ENCODE measurements at places on chromosomes 1 and 21.
A peak's percentile ranks its signal among the peaks of the same experiment; 100 is the strongest.

DNA sequence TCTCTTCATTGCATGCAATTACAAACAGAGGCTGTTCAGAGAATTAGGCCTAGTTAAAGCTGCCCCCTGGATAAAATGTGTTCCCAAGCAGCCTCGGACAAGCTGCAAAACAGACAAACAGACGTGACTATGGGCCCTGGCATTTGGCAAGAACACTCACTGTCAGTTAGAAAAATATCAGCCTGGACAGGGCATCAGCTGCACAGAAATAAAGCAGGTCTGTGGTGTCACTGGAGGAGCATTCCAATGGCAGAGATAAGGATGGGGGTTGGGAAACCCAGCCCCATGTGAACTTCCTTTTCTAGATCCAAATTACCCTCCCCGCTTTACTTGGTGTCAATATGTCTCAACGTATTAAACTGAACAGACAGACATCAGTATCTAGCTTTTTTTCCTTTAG lies 177.1 kb downstream of the GPATCH2 start:
- DNase-seq = no peak

GRCh38 chr1:2405588-2406295 lies 6.6 kb downstream of the PEX10 start:
- DNase-seq = no peak

- DNase-seq = no peak
Measured at GRCh38 chr1:65166572-65167305, 18.7 kb downstream of the AK4 start.

GRCh38 chr1:111591937-111592336 lies 27.7 kb upstream of the RAP1A start:
- DNase-seq = no peak

- no peak for DNase-seq
Measured at GRCh38 chr1:46525253-46525983, 26.0 kb downstream of the KNCN start.

DNA sequence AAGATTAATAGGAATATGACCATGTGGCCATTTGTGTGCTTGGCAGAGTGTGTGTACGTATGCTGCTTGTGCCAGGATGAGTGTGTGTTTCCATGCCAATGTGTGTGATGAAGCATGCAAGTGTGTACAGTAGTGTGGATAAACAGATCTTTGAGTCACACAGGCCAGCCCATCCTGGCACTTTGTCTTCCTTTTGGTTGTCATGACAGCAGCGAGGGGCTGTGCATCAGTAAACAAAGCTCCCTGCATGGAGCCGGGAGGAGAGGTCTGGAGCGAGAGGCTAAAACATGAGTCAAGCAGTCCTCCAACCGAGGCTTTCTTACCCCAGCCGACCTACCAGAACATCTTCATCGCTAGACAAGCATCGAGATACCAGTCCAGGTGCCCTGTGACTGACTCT lies 221.2 kb downstream of the CACNA1E start:
- DNase-seq = no peak

GRCh38 chr1:160862203-160863060 lies at the start of gene CD244:
Gene CD244, minus strand, starts transcription at chr1:160862887. Its CDS starts 210 bp downstream, at chr1:160862677.
- peak; percentile 23 for DNase-seq

- no peak for DNase-seq
Measured at GRCh38 chr1:182348961-182349747, 42.4 kb downstream of the GLUL start.

DNA sequence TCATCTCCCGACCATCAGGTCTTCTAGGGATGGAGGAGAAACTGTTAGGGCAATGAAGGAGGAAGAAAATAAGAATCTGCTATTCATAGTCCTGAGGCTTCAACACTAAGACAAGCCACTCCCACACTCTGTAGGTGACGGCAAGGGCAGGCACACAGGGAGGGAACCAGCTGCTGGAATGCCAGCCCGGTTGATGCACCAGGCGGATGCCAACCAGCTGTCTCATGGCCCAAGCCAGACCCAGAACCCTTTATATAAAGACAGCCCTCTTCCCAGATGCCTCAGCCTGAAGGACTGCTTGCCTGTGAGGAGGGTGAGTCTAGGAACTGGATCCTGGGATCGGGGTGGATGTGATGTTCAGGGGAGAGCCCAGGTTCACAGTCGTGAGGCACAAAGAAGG lies at the start of gene KPRP:
TSS of gene KPRP (plus strand) at position 279 of the 400 bp plus-strand sequence. CDS start 1,564 bp downstream, outside the sequence.
- no peak for DNase-seq

GRCh38 chr21:42475526-42476387 lies 20.3 kb downstream of the RSPH1 start:
- DNase-seq = no peak

DNA sequence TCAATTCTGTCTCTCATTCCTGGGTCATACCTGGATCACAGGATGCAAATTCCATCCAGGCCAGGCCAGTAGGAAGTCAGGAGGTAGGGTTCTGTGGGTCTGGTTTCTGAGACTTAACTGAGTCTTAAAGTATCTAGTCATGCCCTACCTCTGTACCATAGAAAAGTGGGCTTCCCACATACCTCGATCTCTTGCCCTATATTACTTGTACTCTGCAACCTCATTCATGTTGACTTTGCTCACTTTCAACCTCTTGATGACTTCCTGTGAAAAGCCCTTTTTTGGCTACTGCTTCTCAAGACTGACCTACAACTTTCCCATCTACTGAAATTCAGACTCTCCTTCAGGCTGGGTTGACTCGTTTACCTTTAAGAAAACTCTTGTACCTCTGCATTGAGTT lies 128.9 kb upstream of the C8B start:
- no peak for DNase-seq

GRCh38 chr1:17023102-17023501 lies 11.4 kb upstream of the ATP13A2 start:
- DNase-seq = peak; percentile 44

DNA sequence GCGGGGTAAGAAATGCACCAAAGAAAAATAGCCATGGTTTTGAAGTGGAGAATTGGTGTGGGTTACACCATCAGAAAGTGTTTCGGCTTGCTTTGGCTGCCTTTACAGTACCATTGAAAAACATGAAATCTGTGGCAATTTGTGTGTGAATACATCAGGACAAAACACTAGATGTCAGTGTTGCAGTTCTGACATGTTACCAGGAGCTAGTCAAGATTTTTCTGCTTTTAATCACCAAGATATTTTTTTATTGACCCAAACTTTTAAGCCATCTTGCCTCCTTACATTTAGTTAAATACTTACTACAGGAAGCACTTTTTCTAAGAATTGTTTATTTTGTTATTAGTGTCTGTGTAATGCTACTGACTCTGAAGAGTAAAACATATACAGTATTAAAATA lies 14.3 kb downstream of the RRP15 start:
- DNase-seq = no peak

DNA sequence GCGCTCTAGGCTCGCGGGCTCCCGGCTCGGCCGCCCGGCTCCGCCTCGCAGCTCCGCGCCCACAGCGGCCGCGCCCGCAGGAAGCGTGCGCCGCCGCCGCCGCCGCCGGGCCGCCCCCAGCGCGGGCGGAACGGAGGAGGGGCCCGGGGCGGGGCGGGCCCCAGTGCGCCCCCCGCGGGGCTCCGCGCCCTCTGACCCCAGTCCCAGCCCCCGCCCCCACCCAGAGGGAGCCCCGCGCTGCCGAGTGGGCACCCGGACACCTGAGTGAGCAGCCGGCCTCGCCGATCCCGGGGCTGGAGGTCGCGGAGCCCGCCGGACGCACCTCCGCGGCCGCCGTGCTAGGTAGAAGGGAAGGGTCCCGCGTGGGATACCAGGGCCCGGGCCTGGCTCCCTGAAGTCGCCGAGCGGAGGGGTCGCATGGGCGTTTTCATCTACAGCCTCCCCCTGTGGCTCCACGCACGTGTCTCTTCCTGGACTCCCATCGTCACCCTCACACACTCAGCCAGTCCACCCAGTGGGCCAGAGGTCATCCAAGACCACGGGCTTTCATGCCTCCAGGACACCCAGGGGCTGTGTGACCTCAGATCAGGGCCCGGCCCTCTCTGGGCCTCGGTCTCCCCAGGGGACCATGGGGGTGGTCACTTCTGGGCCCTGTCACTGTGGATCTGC lies at the start of gene SDC3:
TSS of gene SDC3 (minus strand) at position 63 of the 669 bp plus-strand sequence. CDS start 172 bp downstream, outside the sequence.
- no peak for DNase-seq

- no peak for DNase-seq
Measured at GRCh38 chr1:114319418-114319817, 165.7 kb upstream of the SYT6 start.

DNA sequence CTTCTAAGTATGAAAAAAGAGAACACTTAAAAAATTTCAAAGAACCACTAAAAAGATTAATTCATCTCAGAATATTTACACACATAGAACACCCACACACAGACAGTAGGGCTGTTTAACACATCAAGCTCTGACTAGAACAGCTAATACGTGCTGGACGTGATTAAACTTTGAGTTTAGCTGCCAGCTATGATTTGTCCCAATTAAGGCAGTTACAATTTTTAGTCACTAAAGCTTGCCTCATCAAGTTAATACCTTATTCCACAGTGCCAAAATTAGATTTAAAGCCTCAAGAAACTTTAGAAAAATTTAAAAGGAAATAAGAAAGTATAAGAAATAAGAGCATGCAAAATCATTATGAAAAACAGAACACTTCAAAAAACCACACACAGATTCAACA lies 18.9 kb downstream of the SLC16A1 start:
- no peak for DNase-seq

- DNase-seq = no peak
Measured at GRCh38 chr1:5329068-5329739, 663.0 kb downstream of the NPHP4 start.

- no peak for DNase-seq
Measured at GRCh38 chr1:225565847-225566246, 87.1 kb downstream of the ENAH start.

- DNase-seq = peak; percentile 67
Measured at GRCh38 chr21:33441489-33442477, 38.0 kb downstream of the TMEM50B start.

GRCh38 chr1:101356604-101357443 lies 120.0 kb downstream of the S1PR1 start:
- DNase-seq = no peak

DNA sequence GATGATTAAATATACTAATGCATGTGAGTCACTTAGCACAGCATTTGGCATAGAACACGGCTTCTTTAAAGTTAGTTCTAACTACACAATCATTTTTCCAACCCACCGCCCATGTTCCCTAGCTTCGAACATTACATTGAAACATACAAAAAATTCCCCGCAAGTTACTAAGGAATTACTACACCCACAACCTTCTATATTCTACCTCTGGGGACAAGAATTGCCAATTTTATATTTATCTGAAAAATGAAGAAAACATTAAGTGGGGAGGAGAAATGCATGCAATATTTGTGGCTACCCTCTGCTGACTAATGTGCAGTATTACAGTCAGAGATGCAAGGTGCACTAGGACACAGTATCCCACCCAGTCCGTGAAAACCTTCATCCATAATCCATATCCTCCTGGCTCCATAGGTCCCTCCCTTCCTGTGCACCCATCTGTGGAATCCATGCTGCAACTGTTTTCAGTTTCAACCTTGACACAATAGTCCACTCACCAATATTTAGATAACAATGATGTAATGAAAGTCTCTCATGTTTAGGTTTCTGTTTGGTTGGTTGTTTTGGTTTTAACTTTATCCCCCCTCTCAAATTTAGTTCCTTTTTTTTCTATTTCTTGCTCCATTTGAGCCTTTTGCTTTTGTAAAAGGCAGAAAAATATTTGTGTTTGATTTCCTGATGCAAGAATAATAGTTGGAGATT lies 31.6 kb downstream of the RGS5 start:
- DNase-seq = no peak

DNA sequence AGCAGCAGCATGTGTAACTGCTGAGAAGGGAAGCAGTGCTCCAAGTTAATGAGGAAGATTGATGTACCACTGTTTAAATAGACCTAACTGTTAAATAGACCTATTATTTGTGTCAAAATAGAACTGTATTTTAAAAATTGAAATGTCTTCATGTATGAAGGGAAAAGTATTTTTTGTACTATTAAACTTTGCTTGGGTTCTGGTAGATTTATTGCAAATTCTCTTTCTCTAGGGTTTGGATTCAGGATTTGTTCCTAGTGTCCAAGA lies 128.3 kb downstream of the OSBPL9 start:
- no peak for DNase-seq

- no peak for DNase-seq
Measured at GRCh38 chr1:35668506-35668905, 27.2 kb upstream of the PSMB2 start.

DNA sequence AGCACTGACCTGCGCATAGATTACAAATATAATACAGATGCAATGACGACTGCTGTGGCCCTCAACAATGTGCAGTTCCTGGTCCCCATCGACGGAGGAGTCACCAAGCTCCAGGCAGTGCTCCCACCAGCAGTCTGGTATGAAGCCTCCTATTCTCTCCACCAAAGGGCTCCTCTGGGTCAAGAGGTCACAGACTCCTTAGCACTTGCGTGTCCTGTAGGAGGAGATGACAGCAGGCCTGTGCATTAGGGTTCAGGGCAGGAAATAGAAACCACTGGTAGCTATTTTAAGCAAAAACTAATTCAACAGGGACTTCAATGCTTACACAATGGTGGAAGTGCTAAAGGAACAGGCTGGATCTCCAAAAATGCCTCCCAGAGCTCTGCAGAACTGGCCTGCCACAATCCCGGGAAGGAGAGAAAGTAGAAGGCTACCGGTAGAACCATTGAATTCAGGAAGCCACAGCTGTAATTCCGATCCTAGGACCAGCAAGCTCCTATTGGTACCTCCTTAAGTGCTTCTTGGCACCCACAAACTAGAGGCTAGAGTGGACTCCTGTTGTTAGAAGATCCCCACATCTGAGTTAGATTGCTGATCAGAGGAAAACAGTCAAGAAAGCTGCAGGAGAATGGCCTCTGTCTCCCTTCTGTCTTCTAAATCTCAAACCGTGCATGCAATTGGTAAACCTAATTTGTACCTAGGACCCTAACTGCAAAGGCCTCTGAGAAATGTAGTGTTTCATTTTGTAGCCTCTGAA lies 12.7 kb upstream of the DYNLT5 start:
- no peak for DNase-seq

- DNase-seq = no peak
Measured at GRCh38 chr1:104467590-104467989, 717.9 kb downstream of the AMY1C start.

- DNase-seq = peak; percentile 69
Measured at GRCh38 chr1:26500488-26501175, 28.4 kb downstream of the HMGN2 start.

DNA sequence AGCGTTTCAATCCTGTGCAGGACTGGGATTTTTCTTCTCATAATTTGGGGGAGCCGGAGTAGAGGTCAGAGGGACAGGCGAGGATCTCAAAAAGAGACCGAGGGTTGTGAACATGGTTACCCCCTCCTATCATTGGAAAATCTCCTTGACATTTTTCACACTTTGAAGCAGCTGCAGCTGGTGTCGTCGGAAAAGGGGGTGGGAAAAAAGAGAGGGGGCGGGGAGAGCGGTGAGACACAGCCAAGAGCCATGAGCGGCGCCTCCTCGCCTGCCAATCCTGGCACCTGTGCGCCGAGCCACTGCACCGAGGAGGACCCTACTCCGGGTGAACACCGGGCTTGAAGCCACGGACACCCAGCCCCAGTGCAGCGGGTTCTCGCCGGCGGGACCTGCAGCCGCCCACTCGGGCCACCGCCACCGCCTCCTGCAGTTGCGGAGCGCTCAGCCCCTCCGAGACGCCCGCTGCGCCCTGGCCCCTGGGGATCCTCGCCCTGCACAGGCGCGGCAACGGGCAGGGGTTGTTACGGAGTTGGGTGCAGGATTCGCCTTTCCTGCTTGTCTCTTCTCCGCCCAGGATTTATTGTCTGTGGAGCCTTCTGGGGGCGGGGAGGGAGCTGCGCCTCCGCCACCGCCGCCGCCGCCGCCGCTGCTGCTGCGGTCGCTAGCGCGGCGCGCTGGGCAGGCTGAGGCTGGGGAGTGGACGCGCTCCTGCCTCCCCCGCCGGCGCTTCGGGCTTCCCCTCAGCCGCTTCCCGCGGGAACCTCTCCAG lies at the start of gene LRRC7:
TSS of gene LRRC7 (plus strand) at position 271 of the 769 bp plus-strand sequence. CDS start 718 bp downstream, outside the sequence.
- DNase-seq = no peak

Data from adrenal gland (tissue), 19 donors.